ENCODE measurements at places on chromosomes 7 and 10.

DNA sequence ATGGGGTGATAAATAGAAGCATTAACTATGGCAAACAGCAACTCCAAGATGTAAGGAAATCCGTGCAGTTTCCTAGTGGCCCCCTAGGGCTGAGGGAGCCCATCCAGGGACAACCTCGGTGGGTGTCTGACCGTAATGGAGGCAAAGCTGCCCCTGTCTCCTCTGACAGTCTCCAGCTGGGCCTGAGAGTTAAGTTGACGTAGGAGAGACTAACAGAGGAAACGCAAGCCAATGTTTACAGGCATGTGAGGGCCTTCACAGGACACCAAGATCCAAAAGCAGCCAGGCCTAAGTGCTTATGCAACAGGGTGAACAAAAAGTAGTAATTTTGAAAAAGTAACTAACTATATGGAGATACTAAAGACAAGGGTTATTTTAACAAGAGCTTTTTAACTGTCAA lies 330.0 kb upstream of the C7orf33 start:
- no peak for DNase-seq

DNA sequence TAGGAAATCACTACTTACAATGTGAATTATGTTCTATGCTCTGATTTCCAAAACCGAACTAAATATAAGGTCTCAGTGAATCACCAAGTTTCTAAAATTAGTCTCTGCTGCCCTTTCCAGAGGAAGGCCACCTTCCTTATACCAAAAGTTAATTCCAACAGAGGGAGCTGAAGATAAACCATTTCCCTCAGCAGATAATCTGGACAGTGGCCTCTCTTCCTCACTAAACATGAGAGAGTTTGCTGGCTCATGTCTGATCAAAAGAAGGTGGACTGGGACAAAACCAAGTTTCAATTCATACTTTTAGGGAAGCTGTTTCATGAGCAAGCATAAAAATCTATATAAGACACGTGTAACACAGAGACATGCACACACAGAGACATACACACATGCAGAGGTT lies 6.4 kb downstream of the FEZF1 start:
- DNase-seq, result no peak

DNA sequence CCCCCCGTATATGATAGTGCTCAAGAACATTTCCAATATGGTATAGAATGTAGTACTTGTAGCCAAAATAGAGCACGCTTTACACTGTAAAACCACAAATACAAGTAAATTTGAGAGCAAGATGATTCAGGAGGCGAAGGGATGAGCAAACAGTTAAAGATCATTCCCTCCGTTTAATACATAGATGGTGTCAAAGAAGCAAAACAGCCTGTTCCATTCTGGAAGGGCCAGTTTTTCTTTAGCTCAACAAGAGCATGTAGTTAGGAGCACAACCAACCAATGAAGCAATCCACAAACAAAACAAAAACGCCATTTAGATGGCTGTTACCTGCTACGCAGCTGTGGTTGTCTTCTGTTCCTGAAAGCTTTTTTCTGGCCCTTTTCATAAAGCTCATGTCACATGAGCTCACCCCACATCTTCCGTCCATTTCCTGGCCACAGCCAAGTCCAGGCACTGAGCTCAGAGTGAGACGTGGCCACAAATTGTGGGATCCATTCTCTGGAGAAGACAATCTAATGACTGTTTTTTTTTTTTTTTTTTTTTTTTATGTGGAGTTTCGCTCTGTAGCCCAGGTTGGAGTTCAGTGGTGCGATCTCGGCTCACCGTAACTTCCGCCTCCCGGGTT lies 185.6 kb downstream of the FANK1 start:
- no peak for DNase-seq

- no peak for DNase-seq
Measured at GRCh38 chr10:106625751-106626150, 538.8 kb downstream of the SORCS1 start.

- DNase-seq, result peak; percentile 46
Measured at GRCh38 chr10:98262571-98262970, 5.4 kb downstream of the LOXL4 start.

DNA sequence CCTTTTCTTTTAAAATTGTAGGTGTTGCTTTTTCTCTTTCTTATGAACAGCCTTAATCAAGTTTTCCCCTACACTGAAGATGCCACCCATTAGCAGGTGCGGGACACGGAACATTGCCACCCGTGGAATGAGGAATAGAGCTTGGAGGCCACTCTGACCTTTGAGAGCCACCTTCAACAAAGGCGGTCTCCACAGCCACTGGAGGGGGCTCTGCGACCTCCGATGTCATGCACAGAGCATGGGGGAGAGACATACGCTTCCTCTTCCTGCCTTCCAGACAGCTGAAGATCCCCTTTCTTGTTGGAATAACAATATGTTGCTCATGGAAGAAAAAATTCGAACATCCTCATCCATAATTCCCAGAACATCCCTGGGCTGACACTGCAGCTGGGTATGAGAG lies 39.1 kb downstream of the ADARB2 start:
- DNase-seq, result no peak

DNA sequence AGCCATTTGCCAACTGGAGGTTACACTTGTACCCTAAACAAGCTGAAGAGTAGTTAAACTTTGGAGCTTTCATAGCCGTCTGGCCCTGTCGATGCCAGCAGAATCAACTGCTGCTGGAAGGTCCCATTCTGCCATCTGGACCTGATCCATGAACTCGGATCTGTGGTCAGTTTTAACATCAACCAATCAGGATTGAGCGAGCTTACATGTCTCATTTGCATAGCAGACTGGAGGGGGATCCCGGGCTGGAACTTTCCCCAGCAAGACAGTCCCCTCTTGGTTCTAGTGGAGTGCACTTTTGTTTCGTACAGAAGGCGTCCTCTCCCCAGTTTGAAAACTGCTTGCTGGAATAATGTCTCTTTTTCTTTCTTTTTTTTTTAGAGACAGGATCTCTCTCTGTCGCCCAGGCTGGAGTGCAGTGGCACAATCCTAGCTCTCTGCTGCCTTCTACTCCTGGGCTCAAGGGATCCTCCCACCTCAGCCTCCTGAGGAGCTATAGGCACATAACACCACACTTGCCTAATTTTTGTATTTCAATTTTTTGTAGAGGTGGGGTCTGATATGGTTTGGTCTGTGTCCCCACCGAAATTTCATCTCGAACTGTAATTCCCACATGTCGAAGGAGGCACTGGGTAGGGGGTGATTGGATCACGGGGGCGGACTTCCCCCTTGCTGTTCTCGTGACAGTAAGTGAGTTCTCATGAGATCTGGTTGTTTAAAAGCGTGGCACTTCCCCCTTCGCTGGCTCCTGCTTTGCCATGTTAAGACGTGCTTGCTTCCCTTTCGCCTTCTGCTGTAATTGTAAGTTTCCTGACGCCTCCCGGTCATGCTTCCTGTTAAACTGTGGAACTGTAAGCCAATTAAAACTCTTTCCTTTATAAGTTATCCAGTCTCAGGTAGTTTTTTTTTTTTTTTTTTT lies 42.8 kb upstream of the SEPHS1 start:
- DNase-seq, result no peak

DNA sequence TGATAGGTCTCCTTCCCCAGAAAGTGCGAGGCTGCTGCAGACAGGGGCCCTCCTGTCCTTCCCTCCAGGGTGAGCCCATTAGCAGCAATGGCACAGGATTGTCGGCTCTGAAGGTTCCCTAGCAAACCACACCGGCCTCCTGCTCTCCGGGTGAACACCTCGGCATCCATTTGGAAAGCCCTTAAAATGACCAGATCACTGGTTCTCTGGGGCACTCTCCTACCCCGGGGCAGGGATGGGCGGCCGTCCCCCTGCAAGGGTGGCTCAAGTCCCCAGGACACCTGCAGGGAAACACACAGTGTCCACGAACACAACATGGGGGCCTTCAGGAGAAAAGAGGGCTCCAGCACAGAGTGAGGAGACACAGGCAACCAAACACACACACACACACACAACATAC lies 459.1 kb downstream of the PTPRN2 start:
- no peak for DNase-seq

DNA sequence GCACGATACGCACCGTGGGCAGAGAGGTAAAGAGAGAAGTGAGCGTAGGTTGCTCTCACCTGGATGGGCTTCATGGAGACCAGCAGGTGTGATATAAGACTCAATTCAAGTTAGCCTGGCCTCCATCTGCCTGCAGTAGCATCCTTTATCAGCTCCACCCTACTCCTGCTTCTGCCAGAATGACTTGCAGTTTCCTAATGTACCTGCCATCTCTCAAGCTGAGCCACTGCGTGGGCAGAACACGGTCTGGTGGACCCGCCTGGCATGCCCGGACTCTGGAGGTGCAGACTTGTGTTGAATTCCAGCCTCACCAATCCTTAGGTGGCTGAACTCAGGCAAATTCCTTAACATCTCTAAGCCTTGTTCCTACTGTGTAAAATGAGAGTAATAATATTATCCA lies 64.3 kb downstream of the STEAP1B start:
- DNase-seq, result no peak

DNA sequence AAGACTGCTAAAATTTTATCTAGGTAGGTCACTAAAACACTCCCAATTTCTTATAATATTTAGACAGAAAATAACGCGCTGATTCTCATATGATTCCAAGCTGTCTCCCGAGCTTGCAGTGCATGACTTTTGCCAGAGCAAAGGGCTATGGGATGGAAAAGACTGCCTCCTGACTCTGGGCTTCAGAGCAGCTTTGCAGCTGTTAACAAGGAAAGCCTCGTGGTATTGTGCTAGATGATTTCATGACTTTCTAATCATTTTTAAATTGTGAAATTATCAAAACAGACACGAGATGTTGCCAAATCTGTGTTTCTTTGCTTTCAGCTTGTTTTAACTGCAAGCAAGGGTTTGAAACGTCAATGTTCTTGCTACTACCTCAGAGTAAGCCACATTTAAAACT lies 238.3 kb downstream of the AGMO start:
- no peak for DNase-seq

DNA sequence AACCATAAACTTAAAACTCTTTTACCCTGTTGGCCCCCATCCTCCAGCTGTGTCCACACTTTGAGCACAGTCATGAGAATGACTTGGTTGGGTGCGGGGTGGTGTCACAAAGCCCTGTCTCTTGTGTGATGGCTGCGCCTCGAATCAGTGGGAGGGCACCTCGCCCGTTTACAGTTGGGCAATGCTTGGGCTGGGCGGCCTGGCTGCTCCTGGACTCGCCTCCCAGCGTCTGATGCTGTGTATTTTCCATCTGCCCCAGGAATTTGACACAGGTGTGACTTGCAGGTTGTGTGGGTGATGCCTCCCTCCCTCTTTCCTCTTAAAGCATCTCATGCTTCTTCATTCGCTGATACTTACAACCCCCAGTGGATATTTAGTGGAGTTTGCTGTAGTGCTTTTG lies 33.7 kb downstream of the CHST12 start:
- DNase-seq, result no peak

- no peak for DNase-seq
Measured at GRCh38 chr7:4010923-4011656, 671.0 kb upstream of the FOXK1 start.

DNA sequence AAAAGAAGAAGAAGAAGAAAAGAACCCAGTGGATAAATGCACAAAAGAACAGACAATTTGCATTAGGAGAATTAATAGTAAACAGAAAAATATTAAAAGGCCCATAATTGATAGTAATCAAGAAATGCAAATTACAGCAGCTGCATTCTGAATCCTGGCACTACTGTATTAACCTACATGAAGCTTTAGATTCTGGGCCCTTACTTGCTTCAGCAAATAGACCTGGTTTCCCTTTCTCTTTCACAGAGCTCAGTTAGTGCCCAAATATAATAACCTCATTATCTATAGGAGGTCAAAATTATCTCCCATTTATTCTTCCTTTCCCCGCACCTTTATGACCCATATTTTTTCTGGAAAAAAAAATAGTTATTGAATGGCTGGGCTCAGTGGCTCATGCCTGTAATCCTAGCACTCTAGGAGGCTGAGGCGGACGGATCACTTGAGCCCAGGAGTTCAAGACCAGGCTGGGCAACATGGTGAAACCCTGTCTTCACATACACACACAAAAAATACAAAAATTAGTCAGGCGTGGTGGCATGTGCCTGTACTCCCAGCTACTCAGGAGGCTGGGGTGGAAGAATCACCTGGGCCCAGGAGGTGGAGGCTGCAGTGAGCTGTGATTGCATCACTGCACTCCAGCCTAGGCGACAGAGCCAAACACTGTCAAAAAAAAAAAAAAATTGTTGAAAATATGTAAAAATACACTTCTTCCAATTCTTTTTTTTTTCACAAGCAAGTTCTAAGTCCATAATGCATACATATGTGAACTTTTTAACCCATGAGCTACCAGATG lies 36.0 kb upstream of the PIK3AP1 start:
- DNase-seq, result no peak

DNA sequence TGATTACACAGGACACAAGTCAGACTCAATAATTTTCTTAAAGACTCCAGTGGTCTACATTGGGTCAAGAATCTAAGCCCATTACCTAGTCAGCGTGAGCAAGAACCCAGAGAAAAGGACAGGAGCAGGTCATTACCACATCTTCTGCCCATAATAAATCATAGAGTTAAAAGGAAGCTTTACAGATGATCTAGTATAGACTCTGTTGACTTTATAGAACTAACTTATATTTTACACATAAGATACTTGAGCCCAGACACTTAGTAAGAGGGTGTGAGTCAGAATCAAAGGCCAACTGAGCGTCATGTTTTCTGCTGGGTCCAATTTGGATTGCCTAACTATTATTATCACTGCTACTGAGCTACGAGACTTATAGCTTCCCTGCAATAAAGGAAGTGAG lies 206.1 kb upstream of the NPSR1 start:
- DNase-seq, result peak; percentile 39

DNA sequence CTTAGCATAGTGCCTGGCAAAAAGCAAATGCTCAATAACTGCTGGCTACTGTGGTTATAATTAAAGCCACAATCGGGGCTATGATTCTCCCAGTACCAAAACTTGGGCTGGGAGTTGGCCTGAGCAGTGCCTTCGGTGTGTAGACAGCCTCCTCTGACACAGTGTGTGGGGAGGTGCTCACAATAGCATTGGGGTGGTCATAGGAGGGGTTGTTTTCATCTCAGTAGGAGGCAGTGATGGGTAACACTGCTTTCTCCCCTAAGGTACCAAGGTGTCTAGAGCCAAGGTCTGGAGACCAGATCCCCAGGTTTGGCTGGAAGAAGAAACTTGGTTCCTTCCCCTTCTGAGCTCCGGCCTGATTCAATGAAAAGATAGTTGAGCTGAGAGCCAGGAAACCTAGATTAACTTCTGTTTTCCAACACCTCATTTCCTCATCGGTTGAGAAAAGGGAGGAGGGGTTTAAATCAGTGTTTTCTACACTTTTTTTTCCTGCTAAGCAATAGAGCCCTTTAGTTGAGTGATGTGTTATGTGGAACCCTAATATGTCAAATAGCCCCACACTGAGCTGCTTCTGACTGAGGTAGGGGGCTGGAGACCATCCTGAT lies 68.2 kb downstream of the LRMDA start:
- DNase-seq, result no peak

- no peak for DNase-seq
Measured at GRCh38 chr10:105769248-105770184, 1128.4 kb downstream of the SORCS3 start.

DNA sequence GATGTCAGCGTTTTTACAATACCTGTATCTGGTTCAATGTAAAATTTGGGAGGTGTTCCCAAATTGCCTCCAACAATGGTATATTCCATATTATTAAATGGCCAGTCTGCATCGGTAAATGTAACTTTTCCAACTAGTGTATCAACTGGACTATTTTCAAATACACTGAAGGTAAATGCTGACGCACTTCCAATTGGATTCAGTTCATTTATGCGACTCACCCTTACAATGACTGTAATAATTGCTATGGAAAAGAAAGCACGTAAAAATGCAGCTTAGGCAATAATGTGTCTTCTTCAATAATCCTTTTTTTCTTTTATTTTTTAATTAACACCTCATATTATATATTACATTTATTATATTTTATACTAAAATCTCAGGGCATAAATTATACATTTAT lies 209.1 kb downstream of the HGF start:
- no peak for DNase-seq

Data from fibroblast of skin of scalp (primary cell).